ENCODE measurements at places on chromosomes 6 and 20.

- DNase-seq: no peak
These were observed 705.5 kb upstream of the MAN1A1 start for GRCh38 chr6:120055071-120055470.

DNA sequence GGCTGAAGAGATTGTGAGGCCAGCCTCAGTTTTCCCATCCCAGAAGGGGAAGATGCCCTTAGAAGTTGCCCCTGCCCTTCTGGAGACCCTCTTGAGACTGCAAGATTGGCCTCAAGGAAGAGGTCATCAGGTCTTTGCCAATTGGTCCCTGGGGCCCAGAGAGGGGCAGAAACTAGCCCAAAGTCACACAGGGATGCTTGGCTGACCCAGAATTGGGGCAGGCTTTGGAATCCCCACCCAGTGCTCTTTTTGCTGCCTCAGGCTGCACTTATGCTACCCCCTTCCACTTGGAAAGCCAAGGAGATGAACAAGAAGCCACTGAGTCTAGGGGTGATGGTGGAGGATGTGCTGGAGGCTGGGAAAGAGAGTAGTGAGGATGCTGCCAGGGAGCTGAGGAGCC, 24.9 kb upstream of the FKBP1A start:
- DNase-seq: no peak

DNA sequence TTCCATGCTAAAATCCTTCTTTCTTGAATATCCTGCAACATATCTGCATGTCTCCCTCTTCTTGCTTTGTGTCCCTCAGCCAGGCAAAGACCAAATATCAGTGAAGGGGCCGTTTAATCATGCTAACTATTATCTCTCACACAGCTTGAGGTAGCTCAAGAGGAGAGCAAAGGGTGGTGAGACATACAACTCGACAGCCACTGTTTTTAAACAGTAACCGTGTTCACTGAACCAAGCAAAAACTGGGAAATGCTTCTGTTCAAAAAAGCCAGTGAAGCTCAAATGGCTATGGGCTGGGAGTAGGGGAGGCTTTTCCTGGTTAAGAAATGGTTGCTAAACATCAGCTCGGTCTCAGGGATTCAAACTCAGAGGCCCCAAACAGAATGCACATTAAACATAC, 83.4 kb downstream of the MAP7 start:
- no peak for DNase-seq

DNA sequence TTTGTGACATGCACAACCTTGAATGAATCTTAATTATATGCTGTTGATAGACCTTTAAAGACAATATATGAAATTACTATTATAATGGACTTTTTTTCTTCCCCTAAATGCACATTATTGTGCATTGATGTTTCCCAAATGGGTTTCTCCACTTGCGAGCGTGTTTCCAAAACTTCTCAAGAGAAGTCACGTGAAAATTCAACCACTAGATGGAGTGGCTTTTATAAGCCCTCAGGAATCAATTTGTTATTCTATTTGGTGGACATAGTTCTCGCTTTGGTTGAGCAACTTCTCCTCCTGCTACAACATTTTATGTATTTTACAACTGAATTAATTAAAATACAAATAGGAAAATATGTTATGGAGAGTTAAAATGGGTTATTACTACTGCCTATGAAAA, 9.0 kb downstream of the CNR1 start:
- DNase-seq: no peak

- no peak for DNase-seq
These were observed 120.4 kb downstream of the BCAS1 start for GRCh38 chr20:53950031-53950430.

GRCh38 chr6:127716465-127716864, 139.5 kb downstream of the C6orf58 start:
- DNase-seq: no peak

GRCh38 chr20:1872459-1873097, 22.6 kb upstream of the SIRPA start:
- no peak for DNase-seq

DNA sequence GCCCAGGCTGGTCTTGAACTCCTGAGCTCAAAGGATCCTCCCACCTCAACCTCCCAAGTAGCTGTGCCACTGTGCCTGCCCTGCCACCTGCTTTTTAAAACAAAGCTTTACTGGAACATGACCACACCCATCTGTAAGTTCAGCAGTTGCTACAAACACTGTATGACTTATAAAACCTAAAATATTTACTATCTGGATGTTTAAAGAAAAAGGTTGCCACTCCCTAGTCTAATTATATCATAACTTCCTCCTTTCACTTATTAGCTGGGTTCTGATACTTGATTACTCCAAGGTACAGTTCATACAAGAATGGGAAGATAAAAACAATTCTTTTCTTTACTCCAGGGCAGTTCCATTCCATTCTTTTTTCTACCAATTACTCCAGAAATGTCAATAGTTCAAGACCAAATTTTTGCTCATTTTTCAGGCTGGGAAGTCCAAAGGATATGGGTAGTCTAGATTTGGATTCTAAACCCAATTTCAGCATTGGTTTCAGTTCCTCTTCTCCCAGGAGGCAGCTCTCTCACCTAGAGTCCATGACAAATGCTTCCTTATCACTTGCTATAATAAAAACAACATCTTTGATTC, 63.1 kb downstream of the SEC63 start:
- no peak for DNase-seq

- no peak for DNase-seq
These were observed 27.8 kb upstream of the CENPW start for GRCh38 chr6:126312013-126312665.

- peak; percentile 75 for DNase-seq
These were observed at the start of gene RAET1G for GRCh38 chr6:149922642-149923326. Gene RAET1G, minus strand, starts transcription at chr6:149923121. Its CDS starts 111 bp downstream, at chr6:149923010.

GRCh38 chr6:54431466-54431865, 123.2 kb downstream of the TINAG start:
- DNase-seq: no peak

- no peak for DNase-seq
These were observed 544.4 kb upstream of the JAG1 start for GRCh38 chr20:11218173-11218680.

DNA sequence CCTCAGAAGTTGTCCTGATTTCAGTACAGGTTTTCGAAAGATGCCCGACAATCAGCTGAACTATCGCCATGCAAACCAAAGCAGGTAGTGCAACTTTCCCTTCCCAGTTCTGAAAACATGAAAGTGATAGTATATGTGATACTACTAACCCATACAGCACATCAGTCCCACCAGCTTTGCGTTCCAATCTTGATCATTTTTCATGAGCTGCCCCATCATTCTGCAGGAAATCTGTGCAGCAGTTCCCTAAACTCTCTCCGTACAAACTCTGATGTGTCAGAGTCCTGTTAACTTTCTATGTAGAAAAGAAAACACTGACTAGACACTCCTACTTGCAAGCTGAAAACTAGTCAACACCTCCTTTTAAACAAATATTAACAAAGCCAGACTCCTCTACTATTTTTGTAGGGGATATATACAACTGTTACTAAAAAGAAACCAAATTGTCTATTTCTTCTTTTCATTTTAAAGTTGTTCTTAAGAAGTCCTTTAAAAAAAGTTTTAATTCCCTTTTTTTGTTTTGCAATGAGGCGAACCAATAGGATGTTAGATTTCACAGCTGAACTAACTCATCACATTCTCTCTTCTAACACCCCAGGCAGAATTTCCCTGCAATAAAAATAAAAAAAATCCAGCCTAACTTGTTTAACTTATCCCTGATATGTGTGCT, 99.6 kb upstream of the DST start:
- DNase-seq: no peak

DNA sequence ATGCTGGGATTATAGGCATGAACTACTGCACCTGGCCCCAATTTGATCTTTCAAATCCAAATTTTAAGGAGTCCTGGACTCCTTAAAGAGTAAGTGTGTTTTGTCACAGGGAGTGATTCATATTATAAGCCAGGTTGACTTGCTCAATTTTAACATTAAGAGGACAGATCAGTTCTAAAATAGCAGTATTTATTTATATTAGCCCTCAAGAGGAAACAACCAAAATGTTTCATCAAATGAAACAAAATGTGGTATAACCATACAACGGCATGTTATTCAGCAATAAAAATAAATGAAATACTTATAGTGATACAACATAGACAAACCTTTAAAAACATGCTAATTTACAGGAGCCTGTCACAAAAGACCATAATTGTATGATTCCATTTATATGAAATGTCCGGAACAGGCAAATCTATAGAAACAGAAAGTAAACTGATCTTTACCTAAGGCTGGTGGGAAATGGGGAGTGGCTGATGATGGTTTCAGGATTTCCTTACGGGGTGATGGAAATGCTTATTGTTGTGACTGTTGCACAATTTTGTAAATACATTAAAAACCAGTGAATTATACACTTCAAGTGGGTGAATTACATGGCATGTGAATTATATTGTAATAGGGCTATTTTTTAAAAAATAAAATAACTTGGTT, 637.4 kb downstream of the MMUT start:
- no peak for DNase-seq

DNA sequence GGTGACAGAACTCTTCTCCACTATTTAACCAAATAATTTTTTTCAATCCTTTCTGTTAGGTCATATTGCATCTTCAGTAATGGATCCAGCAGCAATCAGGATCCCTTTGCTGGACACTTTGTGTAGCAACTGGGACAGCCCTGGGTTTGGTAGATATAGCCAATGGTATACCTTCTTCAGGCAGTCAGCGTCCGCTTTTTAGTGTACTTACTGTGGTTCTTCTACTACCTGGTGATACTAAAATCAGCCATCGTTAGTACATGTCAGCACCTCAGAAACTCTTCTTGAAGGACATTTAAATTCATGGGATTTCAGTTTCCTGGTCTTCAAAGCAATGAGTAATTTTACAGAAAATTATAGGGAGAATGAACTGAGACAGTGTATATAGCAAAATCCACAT, 93.5 kb downstream of the ADGRG6 start:
- no peak for DNase-seq

DNA sequence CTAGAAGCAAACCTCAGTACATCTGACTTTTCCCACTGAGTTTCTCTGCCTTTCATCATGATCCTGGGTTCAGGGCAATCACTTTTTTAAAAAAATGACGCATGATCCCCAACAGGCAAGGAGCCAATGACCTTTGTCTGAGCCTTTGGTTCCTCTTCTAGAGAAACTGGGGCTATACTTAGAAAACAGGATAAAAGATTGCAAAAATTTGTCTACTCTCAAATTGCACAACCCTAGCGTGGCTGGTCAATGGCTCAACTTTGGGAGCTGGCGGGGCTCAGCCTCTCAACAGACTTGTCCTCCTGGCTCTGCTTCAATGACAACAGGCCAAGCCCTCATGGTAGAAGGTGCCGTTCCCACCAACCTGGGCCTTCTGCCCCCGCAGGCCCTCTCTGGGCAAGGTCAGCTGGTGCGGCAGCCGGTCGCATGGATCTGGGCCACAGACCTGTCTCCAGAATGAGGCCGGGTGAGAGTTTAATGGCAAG, 48.7 kb downstream of the PDYN start:
- DNase-seq: no peak

DNA sequence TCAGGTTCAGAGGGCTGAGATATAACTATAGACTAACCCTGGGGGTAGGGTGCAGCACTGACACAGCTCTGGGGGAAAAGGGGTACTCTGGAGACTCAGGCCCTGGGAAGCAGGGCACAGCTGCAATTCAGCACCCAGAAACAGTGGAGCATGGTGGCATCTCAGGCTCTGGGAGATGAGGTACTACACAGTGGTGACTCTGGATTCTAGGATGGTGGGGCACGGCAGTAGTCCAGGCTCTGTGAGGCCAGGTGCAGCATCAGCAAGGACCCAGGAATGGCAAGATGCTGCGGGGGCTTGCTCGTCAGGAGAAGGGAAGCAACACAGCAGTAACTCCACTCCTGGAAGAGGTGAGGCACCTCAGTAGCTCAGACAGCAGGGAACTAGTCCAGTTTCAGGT, 271.5 kb upstream of the MOCS1 start:
- DNase-seq: no peak

DNA sequence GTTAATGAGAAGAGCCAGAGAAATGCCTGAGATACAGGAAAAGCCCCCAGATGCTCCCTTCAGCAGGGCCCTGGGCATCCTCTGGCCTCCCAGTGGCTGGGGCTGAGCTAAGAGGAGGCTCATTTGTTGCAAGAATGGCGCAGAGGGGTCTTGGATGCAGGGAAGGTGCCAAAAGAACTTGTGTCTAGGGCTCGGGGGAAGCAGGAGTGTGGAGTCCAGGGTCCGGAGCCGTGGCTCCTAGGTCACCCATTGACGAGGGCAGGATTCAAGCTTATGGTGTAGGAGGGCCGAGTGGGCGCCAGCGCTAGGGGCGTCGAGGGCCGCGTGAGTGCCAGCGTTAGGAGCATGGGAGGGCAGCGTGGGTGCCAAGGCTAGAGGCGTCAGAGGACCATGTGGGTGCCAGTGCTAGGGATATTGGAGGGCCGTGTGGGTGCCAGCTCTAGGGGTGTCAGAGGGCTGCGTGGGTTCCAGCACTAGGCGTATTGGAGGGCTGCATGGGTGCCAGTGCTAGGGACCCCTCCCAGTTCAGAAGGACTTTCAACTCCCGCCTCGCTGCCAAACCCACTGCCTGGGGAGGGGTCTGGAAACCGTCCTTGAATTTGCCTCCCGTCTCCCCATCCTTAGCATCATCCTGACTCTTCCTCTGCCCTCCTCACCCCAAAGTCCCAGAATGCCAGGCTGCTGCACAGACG, 250.5 kb upstream of the AFDN start:
- DNase-seq: no peak

DNA sequence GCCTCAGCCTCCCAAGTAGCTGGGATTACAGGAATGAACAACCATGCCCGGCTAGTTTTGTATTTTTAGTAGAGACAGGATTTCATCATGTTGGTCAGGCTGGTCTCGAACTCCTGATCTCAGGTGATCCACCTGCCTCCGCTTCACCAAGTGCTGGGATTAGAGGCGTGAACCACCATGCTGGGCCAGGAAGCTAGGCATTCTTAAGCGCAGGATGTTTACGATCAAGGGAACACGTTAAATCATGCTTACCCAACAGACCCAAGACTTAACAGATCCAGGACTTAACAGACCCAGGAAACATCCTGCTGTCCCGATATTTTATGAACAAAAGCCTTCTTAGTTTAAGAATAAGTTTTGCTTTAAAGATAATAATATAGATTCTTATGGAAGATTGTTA, 9.1 kb downstream of the PTGIS start:
- no peak for DNase-seq

- no peak for DNase-seq
These were observed 33.0 kb downstream of the RRBP1 start for GRCh38 chr20:17648791-17649730.

DNA sequence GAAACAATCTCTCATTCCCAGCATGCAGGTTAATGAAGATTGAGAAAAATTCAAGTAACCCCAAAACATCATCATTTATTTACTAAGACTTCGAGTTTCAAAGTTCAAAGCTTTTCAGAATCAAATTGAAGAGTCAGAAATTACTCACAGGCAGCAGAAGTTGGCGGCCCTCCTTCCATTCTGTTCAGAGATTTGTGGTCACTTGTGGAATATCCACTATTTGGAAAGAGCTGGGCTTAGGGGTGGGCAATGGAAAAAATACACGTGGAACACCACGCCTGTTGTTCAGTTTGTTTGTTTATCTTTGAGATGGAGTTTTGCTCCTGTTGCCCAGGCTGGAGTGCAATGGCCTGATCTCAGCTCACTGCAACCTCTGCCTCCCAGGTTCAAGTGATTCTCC, 108.6 kb upstream of the NAA20 start:
- DNase-seq: no peak

GRCh38 chr6:37630281-37630799, 67.3 kb downstream of the MDGA1 start:
- peak; percentile 99 for DNase-seq
